ENCODE measurements at places on chromosomes 7 and 10. TPM values are rescaled to one million over a fixed set of nuclear protein-coding genes. Genes with fewer than 3 reads are reported as not detected.

- DNase-seq, result no peak
Observed at GRCh38 chr7:157767506-157768197, 430.8 kb downstream of the DNAJB6 start.

GRCh38 chr7:100401811-100402210, 26.7 kb downstream of the ZCWPW1 start:
- no peak for DNase-seq

GRCh38 chr7:136950331-136950730, 81.9 kb downstream of the CHRM2 start:
- DNase-seq, result no peak

GRCh38 chr10:104309980-104310978, 28.0 kb downstream of the ITPRIP start:
- no peak for DNase-seq

GRCh38 chr10:68848806-68849205, 21.5 kb downstream of the STOX1 start:
- DNase-seq, result no peak

GRCh38 chr10:22655312-22655981, 58.9 kb downstream of the PIP4K2A start:
- DNase-seq, result no peak

DNA sequence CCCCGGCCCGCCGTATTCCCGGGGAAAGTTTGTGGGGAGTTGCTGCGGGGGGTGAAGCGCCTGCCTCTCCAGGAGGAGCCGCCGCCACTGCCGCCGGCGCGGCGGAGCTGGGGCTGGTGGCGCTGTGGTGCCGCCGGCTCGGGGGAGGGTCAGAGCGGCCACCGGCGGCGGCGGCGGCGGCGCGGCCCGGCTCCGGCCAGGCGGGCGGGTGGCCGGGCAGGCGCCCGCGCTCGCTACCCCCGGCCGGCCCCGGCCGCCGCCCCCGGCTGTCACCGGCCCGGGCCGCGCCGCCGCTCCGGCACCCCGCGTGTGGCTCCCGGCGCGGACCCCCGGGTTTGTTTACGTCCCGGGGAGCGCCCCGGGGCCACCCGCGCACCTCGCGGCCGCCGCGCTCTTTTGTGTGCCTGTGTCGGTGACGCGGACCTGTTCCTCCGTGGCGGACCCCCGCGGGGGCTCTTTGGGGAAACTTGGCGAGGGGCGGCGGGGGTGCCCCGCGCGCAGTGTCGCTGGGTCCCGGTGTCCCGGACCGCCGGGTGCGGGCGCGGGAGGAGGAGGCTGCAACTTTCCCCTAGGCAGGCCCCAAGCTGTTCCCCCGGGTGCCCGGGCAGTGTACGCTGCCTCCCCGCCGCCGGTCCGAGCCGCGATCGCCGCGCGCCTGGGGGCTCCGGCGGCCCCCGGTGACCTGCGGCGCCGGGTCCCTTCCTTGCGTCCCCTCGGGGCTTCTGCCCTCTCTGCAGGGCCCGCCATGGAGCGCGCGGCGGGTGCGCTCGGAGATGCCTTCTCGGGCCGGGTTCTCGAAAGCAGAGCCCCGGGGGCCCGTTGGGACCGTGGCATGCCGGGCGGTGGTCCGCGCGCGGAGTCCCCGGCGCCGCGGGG, 593 bp upstream of the CUX1 start:
- peak; percentile 43 for DNase-seq

Gene ACADSB
- polyA plus RNA-seq, result 12.5 TPM

Gene XRCC2
- 3.2 TPM for polyA plus RNA-seq

Gene ZNF467
- 9.1 TPM for polyA plus RNA-seq

All from hindlimb muscle (tissue), 1 donor.